Cardiac muscle cell (in vitro differentiated cells and primary cell): ENCODE measurements at places on chromosomes 5 and 9.

DNA sequence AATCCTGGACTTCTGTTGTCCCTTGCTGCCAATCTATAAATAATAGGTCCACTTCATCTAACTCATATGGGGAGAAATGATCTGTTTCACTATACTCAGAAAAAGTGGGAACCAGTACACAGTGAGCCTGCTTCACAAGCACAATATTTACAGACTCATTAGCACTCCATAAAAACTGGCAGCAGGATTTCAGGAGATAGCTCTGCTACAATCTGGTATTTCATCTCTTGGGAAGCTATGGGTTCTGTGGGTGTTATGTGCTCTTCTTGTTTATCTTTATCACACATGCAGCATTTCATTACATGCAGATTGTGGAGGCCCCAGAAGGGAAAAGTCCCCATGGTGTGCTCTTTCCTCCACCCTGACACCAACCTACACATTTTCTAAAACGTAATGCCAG is 33.2 kb downstream of the UGT3A2 start:
- DNase-seq = no peak

GRCh38 chr9:551986-552929 is 289.2 kb upstream of the DMRT1 start:
- DNase-seq = no peak

DNA sequence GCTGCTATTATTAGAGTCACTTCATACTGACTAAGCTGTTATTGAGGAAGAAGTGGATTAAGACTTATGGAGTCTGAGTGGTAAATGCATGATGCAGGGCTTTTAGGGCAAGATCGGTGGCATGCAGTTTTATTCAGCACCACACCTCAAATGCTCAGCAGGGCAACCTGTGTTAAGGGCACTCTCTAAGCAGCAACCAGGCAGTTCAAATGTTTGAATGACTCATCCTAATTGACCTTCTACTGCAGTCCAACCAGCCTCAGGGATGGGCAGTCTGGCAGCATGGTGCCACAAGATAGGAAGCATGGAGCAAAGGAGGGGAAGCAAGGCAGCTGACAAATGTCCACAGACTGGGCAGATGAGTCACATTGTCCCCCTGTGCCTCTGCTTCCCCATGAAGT is 80.2 kb upstream of the MIER3 start:
- no peak for DNase-seq

GRCh38 chr9:21626493-21626892 is 144.4 kb upstream of the IFNE start:
- DNase-seq = no peak

DNA sequence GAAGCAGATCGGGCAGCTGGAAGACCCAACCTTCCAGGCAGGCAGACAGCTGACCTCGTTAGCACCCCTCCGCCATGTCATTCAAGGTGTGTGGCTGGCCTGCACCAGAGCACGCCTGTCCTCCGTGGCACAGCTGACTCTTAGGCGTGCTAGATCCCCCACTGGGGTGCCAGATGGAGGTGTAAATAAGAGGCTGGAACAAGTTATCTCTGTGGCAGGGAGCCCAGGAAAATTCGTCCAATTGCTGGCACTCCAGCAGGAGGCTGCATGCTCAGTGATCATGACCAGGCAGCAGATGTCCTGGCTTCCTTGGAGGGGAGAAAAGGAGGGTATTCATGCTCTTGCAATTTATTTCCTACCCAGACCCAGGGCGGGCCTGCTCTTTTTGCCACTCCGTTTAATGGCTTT is 7.8 kb upstream of the ALDOB start:
- DNase-seq = no peak

DNA sequence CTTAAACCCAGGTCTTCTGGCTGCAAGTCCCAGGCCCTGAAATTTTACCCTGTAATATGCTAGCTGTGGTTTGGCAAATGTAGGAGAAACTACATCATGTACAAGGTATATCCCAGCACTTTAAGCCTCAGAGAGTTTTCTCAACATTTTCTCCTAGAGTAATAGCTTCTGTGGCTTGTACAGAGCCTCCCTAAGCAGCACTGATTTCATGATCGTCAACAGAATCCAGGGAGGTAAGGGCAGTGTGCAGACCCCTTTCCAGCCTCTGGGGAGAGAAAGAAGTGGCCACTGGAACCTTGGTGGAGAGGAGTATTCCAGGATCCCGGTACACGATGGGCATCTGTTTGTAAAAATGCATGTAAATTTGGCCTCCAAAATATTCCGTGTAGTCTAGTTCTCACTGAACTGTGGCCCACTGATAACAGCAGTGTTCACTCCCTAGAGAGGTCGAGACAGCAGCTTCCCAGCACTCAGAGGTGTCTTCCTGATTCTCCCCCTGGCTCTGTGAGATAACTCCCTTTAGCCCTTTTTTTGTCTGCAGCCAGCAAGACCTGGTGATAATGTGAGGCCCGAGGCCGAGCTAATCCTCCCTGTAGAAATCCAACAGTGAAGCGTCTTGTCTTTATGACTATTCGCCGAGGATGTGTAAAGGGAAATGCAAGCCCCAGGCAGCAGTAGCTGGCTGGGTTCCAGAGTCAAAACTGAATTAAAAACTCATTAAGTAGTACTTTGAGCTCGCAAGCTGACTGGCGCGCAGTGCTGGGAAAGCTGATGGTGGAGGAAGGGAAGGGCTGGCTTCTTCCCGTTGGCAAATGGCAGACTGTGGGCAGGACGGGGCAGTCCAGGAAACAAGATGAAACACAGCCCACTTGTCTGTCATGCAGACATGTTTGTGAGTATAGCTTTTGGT is 59.0 kb downstream of the MAP1B start:
- peak; percentile 85 for DNase-seq

- no peak for DNase-seq
Observed at GRCh38 chr9:115757461-115757860, 396.1 kb upstream of the PAPPA start.

DNA sequence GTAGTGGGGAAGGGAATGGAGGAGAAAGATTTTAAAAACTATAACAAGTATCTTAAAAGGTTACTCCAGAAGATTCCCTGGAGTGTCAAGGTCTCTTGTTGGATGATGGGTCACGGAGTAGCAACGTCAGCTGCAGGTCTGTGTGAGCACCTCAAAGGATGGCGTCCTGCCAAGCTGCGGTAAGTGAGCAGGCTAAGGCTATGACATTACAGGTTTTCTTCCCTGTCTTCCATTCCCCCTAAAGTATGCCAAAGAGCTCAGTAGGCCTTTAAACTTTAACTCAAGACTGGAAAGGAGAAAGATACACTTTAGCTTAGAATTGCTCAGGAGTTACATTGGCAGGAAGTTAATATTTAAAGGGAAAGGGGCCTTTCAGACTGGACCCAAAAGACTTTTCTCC is 17.5 kb downstream of the SPOCK1 start:
- no peak for DNase-seq

- no peak for DNase-seq
Observed at GRCh38 chr9:128933731-128934130, 12.9 kb downstream of the PHYHD1 start.

DNA sequence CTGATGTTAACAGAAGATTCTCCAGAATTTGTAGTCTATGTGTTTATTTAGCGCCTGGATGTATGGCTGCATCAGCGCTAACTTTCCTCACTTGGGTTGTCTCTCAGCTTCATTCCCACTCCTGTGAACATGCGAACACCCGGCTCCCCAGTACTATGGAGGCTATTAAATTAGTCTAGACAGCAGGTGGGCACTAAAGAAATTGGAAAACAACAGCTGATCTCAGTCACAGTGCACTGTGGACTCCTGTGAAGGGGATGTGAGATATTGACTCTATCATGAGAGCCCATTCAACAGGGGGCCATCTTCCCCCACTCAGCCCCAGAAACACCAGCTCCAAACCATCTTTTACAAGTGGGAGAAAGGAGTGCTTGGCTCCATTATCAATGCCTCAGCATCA is 471.0 kb downstream of the KDM4C start:
- no peak for DNase-seq

DNA sequence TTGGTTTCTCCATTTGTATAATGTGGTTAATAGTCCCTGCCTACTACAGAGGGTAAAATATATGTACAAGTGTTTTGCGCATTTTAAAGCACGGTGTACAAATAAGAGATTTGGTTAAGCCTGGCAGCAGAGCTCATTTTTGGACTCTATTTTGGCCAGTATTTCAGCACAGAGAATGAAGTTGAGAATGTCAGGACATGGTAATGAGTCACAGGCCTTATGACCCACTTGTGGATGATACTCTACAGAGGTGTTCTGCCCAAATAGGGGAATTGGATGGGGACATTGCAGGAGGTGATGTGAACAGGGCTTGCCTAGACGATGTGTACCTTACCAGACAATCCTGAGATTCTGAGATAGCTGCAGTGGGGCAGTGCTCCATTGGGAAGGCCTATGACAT is 50.6 kb downstream of the MELK start:
- DNase-seq = peak; percentile 25

DNA sequence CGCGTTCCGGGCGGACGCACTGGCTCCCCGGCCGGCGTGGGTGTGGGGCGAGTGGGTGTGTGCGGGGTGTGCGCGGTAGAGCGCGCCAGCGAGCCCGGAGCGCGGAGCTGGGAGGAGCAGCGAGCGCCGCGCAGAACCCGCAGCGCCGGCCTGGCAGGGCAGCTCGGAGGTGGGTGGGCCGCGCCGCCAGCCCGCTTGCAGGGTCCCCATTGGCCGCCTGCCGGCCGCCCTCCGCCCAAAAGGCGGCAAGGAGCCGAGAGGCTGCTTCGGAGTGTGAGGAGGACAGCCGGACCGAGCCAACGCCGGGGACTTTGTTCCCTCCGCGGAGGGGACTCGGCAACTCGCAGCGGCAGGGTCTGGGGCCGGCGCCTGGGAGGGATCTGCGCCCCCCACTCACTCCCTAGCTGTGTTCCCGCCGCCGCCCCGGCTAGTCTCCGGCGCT is at the start of gene DAPK1:
TSS of gene DAPK1 (plus strand) at position 264 of the 442 bp plus-strand sequence. CDS start 1,211 bp downstream, outside the sequence.
- DNase-seq = peak; percentile 91

- no peak for DNase-seq
Observed at GRCh38 chr5:180862645-180863044, 1.6 kb upstream of the ZFP62 start.

GRCh38 chr5:43771611-43772031 is 168.6 kb downstream of the NNT start:
- DNase-seq = no peak

DNA sequence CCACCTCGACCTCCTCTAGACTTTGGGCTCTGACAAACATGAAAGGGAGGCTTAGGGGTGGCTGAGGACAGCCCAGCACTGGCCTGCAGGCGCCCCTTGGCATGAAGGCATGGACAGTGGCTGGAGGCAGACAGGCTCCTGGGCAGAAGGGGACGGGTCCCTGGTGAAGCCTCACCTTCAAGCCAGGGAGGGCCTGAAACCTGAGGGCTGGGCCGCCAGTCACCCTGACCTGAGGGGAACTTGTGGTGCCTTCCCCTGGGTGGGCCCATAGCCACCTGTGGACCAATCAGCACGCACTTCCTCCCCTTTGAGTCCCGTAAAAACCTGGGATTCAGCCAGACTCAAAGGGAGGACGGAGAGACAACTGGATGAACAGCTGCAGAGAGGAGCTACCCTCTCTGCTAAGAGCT is 90.4 kb upstream of the PUM3 start:
- DNase-seq = no peak

GRCh38 chr5:39461007-39461682 is 36.4 kb upstream of the DAB2 start:
- DNase-seq = no peak

DNA sequence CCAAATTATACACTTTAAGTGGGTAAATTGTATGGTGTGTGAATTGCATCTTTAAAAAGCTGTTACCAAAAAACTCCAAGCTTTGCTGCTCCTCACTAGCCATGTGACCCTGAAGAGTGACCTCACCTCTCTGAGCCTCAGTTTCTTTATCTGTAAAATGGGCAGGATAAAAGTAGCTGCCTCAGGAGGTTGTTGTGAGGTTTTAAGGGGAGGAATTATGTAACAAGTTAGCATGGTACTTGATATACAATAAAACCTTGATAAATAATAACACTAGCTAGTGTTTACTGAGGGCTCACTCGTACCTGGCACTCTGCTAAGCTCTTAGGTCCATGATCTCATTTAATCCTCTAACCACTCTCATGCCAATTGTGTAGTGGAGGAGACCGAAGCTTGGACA is 19.0 kb upstream of the PHF19 start:
- no peak for DNase-seq

GRCh38 chr5:112684121-112684520 is 53.6 kb upstream of the APC start:
- DNase-seq = no peak

GRCh38 chr9:136228107-136228875 is 17.3 kb downstream of the QSOX2 start:
- DNase-seq = no peak

DNA sequence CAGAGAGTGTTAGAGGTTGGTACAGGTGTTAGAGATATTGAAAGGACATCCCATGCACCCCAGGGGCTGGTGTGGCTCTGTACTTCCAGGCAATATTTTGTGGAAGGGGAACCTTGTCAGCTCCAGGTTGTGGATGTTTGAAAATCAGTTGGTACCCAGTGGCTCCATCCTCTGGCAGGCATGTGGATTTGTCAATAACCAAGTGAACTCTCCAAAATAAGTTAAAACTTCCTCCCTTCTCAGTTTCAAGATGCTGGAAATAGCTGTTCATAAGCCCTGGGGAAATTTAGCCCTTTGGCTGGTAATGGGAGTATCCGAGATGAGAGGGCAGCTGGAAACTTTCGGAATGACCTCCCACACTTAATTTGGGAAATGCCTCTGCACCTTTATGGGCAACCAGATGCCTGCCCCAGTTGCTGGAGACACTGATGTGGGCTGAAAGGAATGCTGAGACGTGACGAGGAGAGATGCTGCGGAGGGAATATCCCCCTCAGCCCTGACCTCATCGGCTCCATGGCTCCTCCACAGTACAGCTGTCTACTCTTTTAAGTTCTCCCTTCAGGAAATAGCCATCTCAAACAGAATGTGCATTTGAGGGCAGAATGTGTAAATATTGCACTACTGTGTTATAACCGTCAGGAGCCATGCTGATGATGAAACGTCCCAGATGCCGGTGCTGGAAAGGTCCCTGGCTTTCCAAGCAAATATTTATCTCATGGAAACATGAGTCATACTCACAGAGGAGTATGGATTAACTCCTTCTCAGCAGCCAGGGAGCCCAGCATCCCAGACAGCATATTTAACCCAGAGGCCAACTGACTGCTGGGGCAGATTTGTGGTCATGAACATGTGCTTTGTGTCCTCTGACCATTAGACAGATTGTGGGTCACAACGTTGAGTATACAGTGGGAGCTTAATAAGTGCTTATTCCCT is 29.5 kb downstream of the TGFBI start:
- no peak for DNase-seq

GRCh38 chr9:91059713-91060112 is 258.1 kb downstream of the SYK start:
- no peak for DNase-seq

- no peak for DNase-seq
Observed at GRCh38 chr9:104831681-104832080, 67.8 kb downstream of the NIPSNAP3B start.

DNA sequence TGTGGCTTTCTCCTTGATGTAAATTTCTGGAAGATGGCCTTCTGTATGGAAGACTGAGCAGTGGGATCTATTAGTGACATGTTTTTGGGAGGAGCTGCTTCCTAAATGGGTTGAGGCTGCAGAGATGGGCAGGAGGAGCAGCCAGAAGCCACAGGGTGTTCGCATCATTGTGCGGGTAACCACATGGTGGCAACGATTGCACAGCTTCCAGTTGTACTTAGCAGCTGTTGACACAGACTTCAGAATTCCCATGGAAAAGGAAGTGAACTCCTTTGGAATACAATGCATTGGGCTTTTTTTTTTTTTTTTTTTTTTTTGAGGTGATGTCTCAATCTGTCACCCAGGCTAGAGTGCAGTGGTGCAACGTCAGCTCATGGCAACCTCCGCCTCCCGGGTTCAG is 297.3 kb downstream of the NR3C1 start:
- peak; percentile 75 for DNase-seq

- no peak for DNase-seq
Observed at GRCh38 chr9:137866226-137867141, 11.1 kb upstream of the CACNA1B start.
